ENCODE measurements at places on chromosomes 6 and 20.

GRCh38 chr6:112362027-112362795 is 15.1 kb downstream of the RFPL4B start:
- no peak for DNase-seq

GRCh38 chr6:130680116-130680515 is 147.1 kb upstream of the SMLR1 start:
- DNase-seq, result no peak

DNA sequence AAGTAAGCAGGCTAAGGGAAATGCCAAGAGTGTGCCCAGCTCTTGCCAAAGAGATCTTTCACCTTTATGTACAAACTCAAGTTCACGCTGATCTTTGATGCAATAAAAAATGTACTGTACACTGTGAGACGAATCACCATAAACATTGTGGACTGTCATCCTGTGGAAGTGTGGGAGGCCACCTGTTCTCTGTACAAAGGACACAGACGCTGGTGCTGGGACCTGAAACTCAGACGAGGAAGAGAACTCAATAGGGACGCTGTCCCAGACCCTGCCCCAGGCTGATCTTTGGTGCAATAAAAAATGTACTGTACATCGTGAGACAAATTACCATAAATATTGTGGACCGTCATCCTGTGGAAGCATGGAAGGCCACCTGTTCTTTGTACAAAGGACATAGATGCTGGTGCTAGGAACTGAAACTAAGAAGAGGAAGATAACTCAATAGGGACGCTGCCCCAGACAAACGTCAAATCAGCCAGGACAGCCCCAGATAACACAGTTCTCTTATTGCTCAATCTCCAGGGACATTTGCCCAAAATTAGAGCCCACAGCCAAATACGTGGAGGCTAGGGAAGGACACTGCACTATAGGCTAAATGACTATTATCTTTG is 312.7 kb upstream of the SGK1 start:
- DNase-seq, result peak; percentile 36

GRCh38 chr6:20997770-20998147 is 463.5 kb downstream of the CDKAL1 start:
- DNase-seq, result no peak

All from AML-193 (cell line).